ENCODE measurements at places on chromosomes 5 and 9. TPM values are rescaled to one million over a fixed set of nuclear protein-coding genes. Genes with fewer than 3 reads are reported as not detected.

Gene MAMDC2
- total RNA-seq = 2.7 TPM

Gene UGT3A1
- not detected for total RNA-seq

Gene ANKRD18A
- not detected for total RNA-seq

Gene CEL
- total RNA-seq = 0.15 TPM

Gene TMC1
- 0.68 TPM for total RNA-seq

Gene MXD3
- total RNA-seq = 0.23 TPM

Gene CCDC69
- 5.9 TPM for total RNA-seq

Gene FBXO38
- total RNA-seq = 43.9 TPM
